Right renal pelvis (tissue), 4 donors: ENCODE measurements at places on chromosomes 6 and 20.

GRCh38 chr6:89290401-89291155 lies 24.5 kb downstream of the GABRR2 start:
- DNase-seq, result no peak

DNA sequence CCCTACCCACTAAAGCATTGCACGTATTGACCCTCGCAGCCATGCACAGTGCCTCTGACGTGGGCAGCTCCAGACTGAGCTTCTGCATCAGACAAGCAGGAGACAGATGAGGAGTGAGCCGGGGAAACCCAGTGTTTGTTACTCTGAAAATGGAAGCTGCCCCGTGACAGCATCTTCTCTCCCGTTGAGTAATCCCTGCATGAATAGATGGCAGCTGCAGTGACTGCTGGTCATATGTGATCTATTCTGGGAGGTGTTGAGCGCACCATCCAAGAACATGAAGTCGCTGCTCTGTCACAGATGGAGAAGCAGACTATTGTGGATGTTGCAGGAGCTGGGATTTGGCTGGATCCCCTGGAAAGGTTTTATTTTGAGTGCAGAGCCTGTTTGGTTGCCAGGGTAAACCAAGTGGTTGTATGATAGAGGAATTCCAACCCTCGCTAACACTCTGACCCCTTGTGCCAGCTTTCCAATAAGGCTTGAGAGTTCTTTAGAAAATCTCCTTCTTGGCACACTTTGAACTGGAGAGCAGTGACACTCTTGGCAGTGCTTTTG lies 242.2 kb downstream of the NRN1 start:
- no peak for DNase-seq

GRCh38 chr6:43788301-43788700 lies 18.3 kb downstream of the VEGFA start:
- no peak for DNase-seq

GRCh38 chr20:43009532-43009931 lies 180.2 kb downstream of the PTPRT start:
- DNase-seq, result no peak

- no peak for DNase-seq
These were observed 8.0 kb upstream of the PERP start for GRCh38 chr6:138115201-138115600.

DNA sequence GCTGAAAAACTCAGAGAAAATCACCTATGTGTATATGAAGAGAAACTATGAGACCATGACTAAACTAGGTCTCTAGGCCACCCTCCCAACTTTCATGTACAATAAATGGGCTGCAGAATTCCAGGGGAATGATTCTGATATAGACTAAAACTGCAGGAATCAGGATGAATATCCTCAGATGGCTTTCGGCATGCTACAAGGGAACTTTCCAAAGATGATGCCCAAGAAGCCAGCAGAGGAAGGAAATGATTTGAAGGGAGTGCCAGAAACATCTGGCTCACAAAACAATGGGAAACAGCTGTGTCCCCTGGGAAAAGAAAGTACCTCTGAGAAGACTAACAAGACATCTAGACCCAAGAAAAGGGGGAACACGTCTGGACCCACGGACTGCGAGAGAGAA lies 41.1 kb downstream of the PLN start:
- DNase-seq, result no peak

GRCh38 chr6:16228709-16229665 lies 9.4 kb upstream of the GMPR start:
- DNase-seq, result no peak

DNA sequence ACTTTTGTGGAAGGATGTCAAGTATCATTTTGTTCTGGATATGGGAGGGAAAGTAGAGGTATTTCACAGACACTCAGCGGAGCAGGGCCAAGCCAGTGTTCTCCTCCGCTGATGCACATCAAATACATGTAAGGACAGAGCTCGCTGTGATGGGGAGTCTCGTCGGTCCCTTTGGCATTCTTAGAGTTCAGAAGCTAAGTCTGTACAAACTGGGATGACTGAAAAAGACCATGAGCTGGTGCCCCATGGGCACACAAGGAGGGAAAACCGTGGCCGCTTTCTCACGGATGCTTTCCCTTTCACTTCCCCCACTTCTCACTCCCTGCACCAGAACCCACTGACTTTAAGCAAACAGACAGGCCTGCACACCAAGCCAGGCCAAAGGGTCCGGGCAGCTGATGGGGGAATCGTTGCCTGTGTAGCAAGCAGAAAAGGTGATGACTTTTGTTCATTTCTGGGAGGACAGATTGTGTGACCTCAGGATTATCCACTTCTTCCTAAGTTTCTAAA lies 27.7 kb upstream of the MPC1 start:
- no peak for DNase-seq
